Tibial artery (tissue), 4 donors: ENCODE measurements at places on chromosomes 2 and 18.
A peak's percentile ranks its signal among the peaks of the same experiment; 100 is the strongest.

- no peak overlapping the region for H3K4me3 ChIP-seq
- no peak for DNase-seq
- H3K4me1 ChIP-seq: peaks cover 8% of the 10 kb centered on the region
- no peak overlapping the region for H3K27ac ChIP-seq
- H3K36me3 ChIP-seq: no peaks in the 10 kb centered on the region
Observed at GRCh38 chr18:25141399-25141798, 210.6 kb downstream of the ZNF521 start.

DNA sequence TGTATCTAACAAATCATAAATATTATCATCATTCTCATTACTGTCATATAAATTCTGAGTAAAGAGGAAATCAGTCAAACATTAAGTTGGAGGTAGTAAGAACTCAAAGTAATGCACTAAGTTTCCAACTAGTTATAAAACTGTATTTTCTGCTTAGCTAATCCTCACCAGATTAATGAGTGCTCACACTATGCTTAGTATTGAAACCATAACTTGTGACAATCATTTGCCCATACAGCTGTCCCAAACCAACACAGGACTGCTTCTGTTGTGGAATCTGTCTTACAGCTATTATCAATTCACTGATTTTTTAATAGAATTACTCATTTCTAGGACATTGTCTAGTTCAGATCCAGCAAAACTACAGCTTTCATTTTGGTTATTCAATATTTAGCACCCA lies 41.5 kb upstream of the TANK start:
- no peaks in the 10 kb centered on the region for H3K36me3 ChIP-seq
- no peak overlapping the region for H3K4me3 ChIP-seq
- H3K27me3 ChIP-seq: no peaks in the 10 kb centered on the region
- H3K27ac ChIP-seq: no peak overlapping the region
- no peak for DNase-seq

GRCh38 chr2:74599676-74600075 lies 45.2 kb downstream of the DOK1 start:
- no peaks in the 10 kb centered on the region for H3K27me3 ChIP-seq
- no peak overlapping the region for H3K4me3 ChIP-seq
- H3K27ac ChIP-seq: no peak overlapping the region
- no peaks in the 10 kb centered on the region for H3K36me3 ChIP-seq

GRCh38 chr2:205119136-205119535 lies 563.2 kb upstream of the NRP2 start:
- no peak for DNase-seq
- H3K4me1 ChIP-seq: no peaks in the 10 kb centered on the region
- H3K36me3 ChIP-seq: peaks cover 4% of the 10 kb centered on the region
- H3K4me3 ChIP-seq: no peak overlapping the region
- no peaks in the 10 kb centered on the region for H3K27me3 ChIP-seq

GRCh38 chr2:58508006-58508405 lies 266.9 kb upstream of the FANCL start:
- DNase-seq: no peak
- H3K36me3 ChIP-seq: no peaks in the 10 kb centered on the region
- no peak overlapping the region for H3K27ac ChIP-seq
- no peaks in the 10 kb centered on the region for H3K4me1 ChIP-seq

GRCh38 chr18:13418013-13418710 lies 199.6 kb downstream of the LDLRAD4 start:
- H3K27ac ChIP-seq: peak overlapping the region; percentile 27
- peaks cover 62% of the 10 kb centered on the region for H3K4me1 ChIP-seq
- no peaks in the 10 kb centered on the region for H3K27me3 ChIP-seq
- H3K36me3 ChIP-seq: peaks cover under 1% of the 10 kb centered on the region
- DNase-seq: no peak

- H3K27me3 ChIP-seq: no peaks in the 10 kb centered on the region
- H3K27ac ChIP-seq: peak overlapping the region; percentile 97
- H3K4me3 ChIP-seq: peak overlapping the region; percentile 69
- no peaks in the 10 kb centered on the region for H3K36me3 ChIP-seq
- peaks cover 38% of the 10 kb centered on the region for H3K4me1 ChIP-seq
Observed at GRCh38 chr18:79395308-79395640, 456 bp upstream of the NFATC1 start.

DNA sequence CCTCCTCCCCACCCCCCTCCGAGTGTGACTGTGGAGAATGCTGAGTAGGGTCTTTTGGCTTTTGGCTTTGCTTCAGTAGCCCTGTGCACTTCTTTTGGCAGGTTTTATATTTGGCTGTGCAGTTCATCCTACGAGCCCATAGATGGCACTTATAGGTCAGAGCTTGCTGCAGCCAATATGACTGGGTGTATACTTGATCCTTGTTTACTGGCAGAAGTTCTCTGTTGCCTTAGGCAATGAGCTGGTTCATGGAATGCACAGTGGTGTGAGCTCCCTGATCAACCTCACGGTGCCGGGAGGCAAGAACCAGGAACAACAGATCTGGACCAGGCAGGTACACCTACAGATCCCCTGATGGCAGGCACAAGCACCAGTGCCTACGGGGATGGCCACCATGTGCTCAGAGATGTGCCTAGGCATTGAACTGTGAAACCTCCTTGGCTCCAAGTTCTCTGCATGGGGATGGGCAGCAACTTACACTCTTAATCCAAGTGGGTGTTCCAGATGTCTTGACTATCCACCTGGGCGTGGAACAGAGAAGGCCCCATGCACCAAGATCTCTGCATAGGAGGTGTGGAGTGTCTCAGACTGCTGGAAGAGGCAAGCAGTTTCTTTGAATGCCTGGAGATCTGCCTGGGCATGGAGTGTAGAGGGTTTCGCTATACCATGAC lies 190.4 kb downstream of the KIAA1328 start:
- H3K27me3 ChIP-seq: no peaks in the 10 kb centered on the region
- no peak overlapping the region for H3K4me3 ChIP-seq
- H3K4me1 ChIP-seq: no peaks in the 10 kb centered on the region
- peaks cover 8% of the 10 kb centered on the region for H3K36me3 ChIP-seq

DNA sequence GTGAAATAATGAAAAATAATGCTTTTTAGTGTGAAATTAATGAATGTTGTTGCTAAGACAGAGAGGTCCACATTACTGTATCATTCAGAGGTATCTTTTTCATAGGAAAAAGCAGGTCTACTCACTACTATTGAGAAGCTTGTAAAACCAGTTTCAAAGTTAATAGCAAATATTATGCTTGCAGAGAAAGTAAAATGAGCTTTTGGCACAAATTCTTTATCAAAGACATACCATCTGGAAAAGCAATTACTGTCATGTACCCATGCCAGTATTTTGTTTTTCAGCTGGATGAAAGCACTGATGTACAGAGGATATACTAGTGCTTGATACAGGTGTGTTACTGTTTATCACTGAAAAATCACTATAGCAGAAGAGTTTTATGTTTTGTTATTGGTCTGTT lies 77.5 kb downstream of the NCOA1 start:
- no peaks in the 10 kb centered on the region for H3K4me1 ChIP-seq
- no peak for DNase-seq
- H3K4me3 ChIP-seq: no peak overlapping the region
- H3K36me3 ChIP-seq: peaks cover 11% of the 10 kb centered on the region
- no peak overlapping the region for H3K27ac ChIP-seq

- no peak overlapping the region for H3K4me3 ChIP-seq
- no peak overlapping the region for H3K27ac ChIP-seq
- no peaks in the 10 kb centered on the region for H3K4me1 ChIP-seq
- H3K36me3 ChIP-seq: peaks cover 29% of the 10 kb centered on the region
- DNase-seq: no peak
Observed at GRCh38 chr2:20281876-20282275, 56.9 kb upstream of the SDC1 start.

- H3K4me1 ChIP-seq: no peaks in the 10 kb centered on the region
- H3K36me3 ChIP-seq: peaks cover 74% of the 10 kb centered on the region
- no peaks in the 10 kb centered on the region for H3K27me3 ChIP-seq
- H3K4me3 ChIP-seq: no peak overlapping the region
- no peak for DNase-seq
Observed at GRCh38 chr2:240127911-240128607, 8.0 kb downstream of the COPS9 start.

DNA sequence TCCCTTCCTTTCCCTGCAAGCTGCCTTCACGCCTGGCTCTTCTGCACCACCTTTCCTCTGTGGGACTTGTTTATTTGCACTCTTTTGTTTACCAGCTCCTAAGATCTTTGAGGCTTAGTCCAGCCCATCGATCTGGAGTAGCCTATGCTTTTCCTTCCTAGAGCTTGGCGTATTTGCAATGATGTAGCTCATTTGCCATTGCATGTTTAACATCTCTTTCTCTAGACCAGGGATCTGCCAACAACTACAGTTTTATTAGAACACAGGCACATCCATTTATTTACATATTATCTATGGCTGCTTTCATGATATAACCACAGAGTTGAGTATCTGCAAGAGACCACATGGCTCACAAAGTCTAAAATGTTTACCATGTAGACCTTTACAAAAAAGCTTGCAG lies 150.4 kb downstream of the RAPGEF4 start:
- no peak overlapping the region for H3K4me3 ChIP-seq
- no peaks in the 10 kb centered on the region for H3K27me3 ChIP-seq
- DNase-seq: no peak
- no peak overlapping the region for H3K27ac ChIP-seq
- no peaks in the 10 kb centered on the region for H3K36me3 ChIP-seq
- H3K4me1 ChIP-seq: no peaks in the 10 kb centered on the region

DNA sequence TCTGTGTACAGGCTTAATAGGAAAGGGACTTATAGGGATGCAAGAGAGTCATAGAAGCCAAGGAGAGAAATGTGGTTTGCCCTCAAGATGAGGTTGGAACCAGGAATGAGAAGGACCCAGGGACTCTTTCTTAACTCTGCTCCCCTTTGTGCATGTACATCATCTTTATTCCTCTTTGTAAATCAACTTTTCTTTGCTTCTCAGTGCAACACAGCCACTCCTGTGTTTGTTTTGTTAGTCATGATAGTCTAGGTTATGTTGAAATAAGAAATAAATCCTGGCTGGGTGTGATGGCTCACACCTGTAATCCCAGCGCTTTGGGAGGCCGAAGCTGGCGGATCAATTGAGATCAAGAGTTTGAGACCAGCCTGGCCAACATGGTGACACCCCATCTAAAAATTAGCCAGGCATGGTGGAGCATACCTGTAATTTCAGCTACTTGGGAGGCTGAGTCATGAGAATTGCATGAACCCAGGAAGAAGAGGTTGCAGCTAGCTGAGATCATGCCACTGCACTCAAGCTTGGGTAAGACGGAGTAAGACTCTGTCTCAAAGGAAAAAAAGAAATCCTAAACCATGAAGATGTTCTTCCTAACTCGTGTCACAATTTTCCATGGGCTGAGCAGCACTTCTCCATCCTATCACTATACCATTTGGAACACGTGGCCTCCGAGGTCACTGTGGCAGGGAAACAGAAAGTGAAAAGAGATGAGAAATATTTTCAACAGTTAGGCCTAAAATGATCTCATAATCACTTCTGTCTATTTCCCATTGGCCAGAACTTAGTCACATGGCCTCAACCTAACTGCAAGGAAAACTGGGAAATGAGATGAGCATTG lies 73.0 kb upstream of the TMEM17 start:
- H3K4me3 ChIP-seq: no peak overlapping the region
- H3K27ac ChIP-seq: no peak overlapping the region
- no peaks in the 10 kb centered on the region for H3K4me1 ChIP-seq
- no peaks in the 10 kb centered on the region for H3K36me3 ChIP-seq

DNA sequence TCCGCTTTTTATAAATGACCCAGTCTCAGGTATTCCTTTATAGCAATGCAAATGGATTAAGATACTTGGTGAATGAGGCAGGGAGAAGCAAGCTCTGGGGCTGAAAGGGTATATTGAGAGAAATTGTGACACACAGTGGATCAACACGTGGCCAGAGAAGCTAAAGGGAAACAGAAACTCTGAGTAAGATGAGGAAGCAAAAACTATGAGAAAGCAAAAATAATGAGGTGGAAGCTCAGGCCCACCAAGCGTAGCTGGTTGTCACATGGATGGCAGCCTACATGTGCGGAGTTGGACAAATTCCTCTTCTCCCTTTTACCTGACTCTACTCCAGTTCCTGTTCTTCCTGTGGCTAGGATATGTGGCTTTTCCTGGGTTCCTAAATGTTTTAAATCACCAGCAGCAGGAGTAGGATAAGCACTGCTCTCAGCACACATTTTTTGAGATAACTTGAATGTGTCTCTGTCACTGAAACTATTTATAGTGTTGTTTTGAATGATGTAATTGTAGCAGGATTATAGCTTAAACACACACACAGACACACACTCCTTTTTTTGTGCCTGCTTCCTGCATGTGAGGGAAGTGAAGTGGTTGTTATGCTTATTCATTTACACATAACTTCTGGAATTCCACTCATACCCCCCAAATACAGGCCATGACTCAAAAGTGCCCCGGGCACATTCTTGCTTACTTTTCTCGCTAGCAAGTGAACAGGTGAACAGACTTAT lies 30.1 kb upstream of the EPC2 start:
- DNase-seq: peak; percentile 22
- no peak overlapping the region for H3K4me3 ChIP-seq
- H3K27ac ChIP-seq: no peak overlapping the region
- H3K27me3 ChIP-seq: no peaks in the 10 kb centered on the region
- H3K36me3 ChIP-seq: no peaks in the 10 kb centered on the region

- H3K27ac ChIP-seq: no peak overlapping the region
- H3K4me1 ChIP-seq: peaks cover 9% of the 10 kb centered on the region
- H3K4me3 ChIP-seq: no peak overlapping the region
- no peak for DNase-seq
Observed at GRCh38 chr2:62229082-62229605, 33.2 kb downstream of the B3GNT2 start.

GRCh38 chr2:172134270-172134669 lies 31.6 kb upstream of the DLX2 start:
- no peaks in the 10 kb centered on the region for H3K36me3 ChIP-seq
- no peak for DNase-seq
- H3K4me3 ChIP-seq: no peak overlapping the region
- no peaks in the 10 kb centered on the region for H3K27me3 ChIP-seq
- no peak overlapping the region for H3K27ac ChIP-seq

DNA sequence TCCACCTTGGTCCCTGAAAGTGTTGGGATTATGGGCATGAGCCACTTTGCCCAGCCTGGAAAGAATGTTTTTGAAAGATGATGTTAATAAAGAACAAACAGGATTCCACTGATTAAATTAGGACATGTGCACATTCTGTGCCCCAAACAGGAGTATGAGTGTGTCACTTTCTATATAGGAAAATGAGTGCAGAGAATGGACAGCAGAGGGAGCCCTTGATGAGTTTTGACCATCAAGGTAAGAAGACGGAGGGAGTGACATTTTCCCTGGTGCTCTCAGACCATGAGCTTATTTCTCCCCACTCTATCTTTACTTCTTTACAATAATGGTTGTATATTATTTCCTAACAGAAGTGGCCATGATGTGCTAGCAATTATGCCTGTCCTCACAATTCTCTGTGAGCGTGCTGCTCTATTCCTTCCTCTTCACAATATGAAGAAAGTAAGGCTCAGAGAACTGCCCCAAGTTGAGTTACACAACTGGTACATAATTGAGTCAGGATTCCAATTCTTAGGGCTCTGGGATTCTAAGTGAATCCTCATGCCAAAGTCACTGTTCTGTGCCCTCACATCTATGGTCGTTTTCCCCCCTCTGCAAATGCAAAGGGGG lies 20.6 kb downstream of the RPL37A start:
- no peak overlapping the region for H3K4me3 ChIP-seq
- no peak for DNase-seq
- H3K27ac ChIP-seq: peak overlapping the region; percentile 38
- H3K27me3 ChIP-seq: no peaks in the 10 kb centered on the region

- peaks cover 28% of the 10 kb centered on the region for H3K4me1 ChIP-seq
- H3K27ac ChIP-seq: no peak overlapping the region
- no peak overlapping the region for H3K4me3 ChIP-seq
Observed at GRCh38 chr2:33526132-33526531, 49.7 kb downstream of the RASGRP3 start.
